Stimulated activated CD4-positive, alpha-beta T cell treated with anti-CD3 and anti-CD28 coated beads, Interleukin-4, amount 100 ng/mL, for 24 hours (primary cell): ENCODE measurements at places on chromosomes 2 and 18.

- DNase-seq = no peak
Measured at GRCh38 chr18:74242438-74243096, 49.2 kb downstream of the CYB5A start.

DNA sequence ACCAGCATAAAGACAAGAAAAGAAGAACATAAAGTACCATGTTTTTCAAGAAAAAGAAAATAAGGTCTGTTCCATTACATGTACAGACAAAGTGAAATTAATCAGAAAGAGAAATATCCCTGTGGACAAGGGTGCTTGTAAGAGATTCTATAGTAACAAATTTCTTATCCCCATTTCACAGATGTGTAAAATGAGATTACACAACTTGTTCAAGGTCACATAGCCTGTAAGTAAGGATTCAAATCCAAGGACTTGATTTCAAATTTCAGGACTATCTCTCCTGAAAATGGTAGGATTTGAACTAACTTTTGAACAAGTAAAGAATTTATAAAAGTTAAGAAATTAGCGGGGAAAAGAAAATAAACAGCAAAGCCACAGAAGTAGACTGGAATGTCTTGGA lies 248.2 kb upstream of the SLC39A10 start:
- no peak for DNase-seq

DNA sequence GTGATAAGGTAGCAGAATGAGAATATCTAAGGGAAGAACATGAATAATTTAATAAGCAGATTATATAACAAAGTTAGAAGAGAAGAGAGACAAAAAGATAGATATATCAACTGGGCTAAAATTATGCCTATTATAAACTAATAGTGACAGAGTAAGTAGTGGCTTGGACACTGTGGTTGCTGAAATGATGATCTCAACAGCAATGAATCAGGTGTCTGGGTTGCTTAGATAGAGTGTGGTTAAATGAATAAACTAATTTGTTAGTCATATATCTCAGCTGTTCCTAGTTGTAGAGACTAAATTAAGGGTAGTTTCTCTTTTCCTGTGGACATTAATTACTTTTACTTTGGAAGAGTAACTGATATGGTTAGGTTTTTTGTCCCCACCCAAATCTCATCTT lies 1485.4 kb upstream of the CELF4 start:
- no peak for DNase-seq

GRCh38 chr2:142037066-142037465 lies 93.8 kb downstream of the LRP1B start:
- DNase-seq = no peak

- DNase-seq = no peak
Measured at GRCh38 chr2:9972621-9973479, 21.4 kb downstream of the GRHL1 start.

- DNase-seq = no peak
Measured at GRCh38 chr18:682833-683232, 25.4 kb downstream of the TYMS start.

DNA sequence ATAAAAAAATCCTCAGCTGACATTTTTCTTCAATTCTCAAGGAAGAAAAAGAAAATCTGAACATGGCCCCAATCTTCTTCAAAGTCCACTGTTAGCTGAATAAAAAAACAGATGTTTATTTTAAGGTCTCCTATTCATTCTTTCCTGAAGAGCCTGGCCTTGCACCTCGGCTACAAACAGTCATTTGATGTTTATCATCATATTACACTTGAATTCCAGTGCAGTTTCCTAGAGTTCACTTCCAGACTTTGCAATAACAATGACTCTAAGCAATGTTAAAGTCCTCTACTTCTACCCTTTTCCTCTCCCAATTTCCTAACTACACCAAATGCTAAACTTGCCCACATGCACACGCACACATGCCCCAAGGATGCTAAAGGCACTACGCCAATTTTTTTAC lies 70.1 kb downstream of the NOL10 start:
- no peak for DNase-seq

DNA sequence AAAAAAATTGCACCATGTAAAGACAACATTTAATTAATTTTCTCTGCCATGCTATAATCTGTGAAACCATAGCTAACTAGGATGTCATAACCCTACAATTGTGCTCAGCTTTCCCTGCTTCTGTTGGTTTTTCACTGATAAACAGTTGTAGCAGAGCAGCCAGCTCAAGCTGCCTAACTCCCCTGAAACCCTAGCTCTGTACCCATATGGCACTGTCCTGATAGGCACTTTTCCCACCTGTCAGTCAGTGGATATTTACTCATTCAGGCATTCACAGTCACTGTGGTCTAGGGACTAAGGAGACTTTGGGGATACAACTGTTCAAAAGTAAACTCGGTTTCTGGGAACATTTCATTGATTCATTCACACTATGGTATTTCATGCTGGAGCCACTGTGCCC lies 407.0 kb downstream of the DSEL start:
- DNase-seq = no peak

DNA sequence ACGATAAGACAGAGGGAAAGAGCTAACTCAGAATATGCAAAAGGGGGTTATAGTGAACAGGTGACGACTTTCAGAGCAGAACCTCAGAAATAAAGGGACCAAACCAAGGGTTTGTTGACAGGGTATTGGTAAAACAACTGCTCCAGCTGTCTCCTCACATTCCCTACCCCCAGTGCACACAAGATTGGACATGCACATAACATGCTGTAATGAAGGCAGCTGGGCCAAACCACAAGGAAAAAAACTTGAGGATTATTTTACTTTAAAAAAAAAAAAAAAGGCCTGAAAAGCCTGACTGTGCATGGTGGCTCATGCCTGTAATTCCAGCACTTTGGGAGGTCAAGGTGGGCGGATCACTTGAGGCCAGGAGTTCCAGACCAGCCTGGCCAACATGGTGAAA lies 3.5 kb downstream of the RBM43 start:
- DNase-seq = no peak

DNA sequence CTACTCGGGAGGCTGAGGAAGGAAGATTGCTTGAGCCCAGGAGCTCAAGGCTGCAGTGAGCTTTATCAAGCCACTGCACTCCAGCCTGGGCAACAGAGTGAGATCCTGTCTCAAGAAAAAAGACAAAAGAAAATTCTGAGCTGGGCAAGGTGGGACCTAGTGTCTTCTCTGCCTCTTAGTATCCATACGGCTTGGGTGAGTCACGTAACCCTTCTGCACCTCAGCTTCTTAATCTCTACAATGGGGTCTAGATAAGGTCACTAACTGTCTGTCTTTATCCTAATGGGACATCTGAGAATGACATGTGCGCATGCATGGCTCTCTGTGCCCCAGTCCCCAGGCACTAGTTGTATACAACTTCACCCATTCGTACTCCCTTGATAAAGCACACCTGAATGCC lies 53.4 kb upstream of the TLK1 start:
- no peak for DNase-seq

DNA sequence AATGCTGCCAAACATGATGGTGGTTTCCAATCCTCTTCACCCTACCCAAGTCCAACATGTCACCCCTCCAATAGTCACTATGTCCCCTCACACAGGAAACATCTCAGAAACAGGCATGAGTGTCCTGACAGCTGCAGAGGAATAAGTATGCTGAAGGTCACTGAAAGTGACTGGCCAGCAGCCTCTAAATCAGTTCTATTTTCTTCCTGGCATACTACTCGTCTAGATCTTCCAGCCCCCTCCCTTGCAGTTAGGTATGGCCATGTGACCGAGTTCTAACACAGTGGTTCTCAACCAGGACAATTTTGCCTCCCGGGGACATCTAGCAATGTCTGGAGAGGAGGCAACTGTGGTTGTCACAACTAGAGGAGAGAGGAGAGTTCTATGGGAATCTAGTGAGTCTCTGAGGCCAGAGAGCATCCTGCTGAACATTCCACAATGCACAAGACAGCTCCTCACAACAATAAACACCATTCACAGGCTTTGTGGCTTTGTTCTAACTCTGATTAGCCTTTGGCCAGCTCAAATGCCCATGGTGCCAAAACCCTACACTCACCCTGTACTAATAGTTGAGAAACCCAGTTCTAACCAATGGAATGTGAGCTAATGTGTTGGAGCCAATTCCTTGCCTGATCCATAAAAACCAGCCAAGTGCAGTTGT lies 12.6 kb upstream of the ID2 start:
- DNase-seq = no peak
